KBM-7 (cell line): ENCODE measurements at places on chromosomes 6 and 20.

DNA sequence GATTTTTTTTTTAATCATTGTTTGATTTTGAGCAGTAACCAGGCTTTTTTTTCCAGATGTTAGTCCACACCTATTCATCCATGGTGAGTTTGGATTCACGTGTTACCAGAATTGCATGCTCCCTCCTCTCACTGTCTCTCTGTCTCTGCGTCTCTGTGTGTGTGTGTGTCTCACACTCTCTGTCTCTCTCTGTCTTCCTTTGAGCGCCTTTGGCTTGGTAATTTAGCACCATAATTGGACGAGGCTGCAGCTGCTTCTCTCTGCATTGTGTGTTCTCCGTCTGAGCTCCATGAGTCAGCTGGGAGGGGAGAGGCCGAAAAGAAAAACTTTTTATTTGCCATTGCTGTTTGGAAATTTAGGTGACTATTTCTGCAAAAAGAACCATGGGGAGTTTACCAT lies 3.4 kb downstream of the TFAP2B start:
- no peak for DNase-seq

DNA sequence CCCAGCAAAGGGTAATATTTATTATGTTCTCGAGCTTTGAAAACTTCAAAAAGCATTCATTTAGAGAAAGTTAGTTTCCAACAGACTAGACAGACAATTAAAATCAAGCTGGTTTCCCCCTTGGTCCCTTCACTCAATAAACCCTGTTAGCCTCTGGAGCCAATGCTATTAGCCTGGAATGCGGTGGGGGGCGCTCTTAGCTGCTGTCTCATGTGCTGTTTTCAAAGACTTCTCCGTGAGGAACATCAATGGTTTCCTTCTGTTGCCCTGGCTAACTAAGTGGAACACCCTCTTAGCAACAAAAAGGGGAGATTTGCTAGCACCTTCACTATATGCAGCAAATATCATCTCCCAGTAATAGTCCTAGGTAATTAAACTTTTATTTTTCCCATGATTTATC lies 86.4 kb downstream of the LY86 start:
- DNase-seq: no peak

DNA sequence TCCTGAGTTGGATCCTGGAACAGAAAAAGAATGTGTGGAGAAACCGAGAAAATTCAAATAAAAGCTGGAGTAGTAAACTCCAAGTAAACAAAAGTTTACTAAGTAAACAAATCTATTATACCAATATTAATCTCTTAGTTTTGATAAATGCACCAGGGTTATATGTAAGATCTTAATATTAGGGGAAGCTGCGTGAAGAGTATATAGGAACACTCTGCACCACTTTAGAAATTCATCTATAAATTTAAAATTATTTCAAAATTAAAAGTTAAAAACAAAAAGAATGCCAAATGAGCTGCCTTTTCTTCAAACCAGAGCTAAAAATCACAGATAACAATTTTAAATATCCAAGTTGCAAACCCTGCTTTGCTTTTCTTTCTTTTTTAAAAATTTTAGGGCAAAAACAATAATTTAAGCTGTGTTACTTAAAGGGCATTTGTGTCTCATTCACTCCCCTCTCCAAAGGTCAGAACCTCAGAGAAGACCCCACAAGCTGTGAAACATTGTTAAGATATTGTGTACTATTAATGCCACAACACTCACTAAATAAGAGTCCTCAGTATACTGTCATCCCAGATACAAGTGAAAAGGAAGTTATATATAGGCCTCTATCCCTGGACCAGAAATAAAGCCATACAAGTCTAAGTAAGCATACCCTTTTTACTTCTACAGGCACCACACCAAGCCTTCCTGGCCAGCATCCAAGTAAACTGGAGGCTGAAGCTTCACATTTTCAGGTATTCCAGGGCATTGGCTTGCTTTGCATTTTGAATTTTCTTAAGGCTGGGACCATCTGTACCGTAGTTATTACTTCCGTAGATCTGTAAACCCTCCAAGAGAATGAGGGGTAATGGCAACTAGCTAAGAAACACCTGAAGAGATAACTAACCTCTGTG lies 7.0 kb downstream of the DNAAF9 start:
- no peak for DNase-seq

DNA sequence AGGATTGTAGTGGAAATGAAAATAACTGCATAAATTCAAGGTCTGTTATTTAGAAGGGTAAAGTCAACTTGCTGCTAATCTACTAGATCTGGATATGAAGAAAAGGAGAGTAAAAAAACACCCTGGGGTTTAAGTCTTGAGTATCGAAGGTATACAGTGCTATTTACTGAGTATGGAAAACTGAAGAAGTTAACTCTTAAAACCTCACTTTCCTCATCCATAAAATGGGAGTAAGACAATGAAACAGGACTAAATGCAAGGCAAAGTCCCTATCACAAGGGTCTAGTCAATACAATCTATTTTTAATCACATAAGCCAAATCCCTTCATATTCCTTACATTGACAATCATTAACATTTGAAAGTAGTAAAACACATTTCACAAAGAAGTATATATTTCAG lies 2.2 kb downstream of the FBXO5 start:
- DNase-seq: no peak

- DNase-seq: no peak
Measured at GRCh38 chr20:51158226-51158625, 135.3 kb upstream of the KCNG1 start.

DNA sequence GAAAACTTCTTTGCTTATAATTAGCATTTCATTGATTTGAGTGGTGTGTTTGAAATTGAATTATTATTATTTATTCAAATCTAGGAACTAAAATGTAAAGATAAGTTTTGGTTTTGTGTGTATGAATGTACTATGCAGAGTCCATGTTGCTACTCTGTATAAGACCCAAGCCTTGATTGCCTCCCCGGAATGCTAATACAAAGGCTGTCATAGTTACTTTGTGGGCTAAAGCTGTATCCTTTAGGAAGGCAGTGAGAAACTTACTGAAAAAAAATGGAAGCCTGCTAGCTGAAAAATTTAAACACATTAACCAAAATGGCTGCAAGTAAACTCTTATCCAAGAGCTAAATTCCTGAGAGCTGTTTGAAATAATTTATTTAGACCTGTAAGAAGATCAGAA lies 213.3 kb downstream of the ZFAND3 start:
- no peak for DNase-seq

DNA sequence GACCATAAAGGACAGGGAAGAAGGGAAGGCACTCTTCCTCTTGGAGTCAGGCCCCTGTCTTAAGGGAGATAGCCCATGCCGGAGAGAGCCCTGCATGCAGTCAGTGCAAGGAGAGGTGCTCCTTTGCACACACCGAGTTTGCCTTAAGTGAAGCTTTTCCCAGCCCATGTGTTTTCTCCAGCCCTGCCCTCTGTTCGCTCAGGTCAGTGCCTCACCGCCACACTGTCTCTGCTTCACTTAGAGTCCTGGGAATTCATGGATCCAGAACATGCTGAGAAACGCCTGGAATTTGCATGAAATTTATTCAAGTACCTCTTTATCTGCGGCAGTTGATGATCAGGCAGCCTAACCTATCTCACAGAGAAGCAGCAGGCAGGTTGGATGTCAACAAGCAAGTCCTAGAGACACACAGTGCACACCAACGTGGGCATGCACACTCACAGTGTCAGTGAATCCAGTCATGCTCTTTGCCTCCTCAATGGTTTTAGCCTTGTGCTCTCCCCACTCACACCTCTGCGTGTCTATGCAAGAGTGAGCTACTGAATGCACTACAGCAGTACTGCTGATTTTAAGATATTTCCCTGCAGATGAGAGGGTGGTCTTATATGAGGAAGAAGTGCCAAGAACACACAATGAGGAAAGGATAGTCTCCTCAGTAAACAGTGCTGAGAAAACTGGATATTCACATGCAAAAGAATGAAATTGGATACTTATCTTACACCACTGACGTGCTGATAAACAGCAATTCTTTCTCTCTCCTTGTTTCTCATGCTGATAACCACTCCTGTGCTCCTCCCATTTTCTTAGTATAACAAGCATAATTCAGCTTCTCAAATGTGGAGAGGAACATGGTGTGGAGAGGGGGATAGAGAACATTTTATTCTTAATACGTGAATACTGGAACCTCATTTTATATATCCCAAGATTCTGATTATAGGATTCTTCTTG lies 295.1 kb upstream of the CDYL start:
- DNase-seq: no peak

DNA sequence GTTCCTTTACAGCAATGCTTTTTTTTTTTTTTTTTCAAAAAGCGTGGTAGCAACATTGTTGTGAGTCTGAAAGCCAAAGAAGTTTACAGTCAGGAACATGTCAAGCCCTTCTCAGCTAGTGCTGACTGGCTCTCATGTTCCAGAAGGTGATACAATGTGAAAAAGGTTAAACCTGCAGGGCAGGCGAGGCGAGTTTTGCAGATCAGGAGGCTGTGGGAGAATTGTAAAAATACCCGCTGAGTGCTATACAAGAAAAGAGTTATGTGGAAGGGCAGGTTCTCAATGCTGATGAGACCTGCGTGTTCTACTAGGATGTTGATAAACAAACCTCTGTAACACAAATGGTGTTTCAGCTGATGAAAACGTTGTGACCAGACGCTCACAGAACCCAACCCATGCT lies 30.9 kb upstream of the RPP40 start:
- DNase-seq: no peak

GRCh38 chr6:14108571-14109410 lies 8.8 kb upstream of the CD83 start:
- DNase-seq: peak; percentile 92

- DNase-seq: no peak
Measured at GRCh38 chr20:63097336-63097831, 90.6 kb upstream of the BHLHE23 start.

GRCh38 chr6:36997811-36998722 lies 7.4 kb upstream of the FGD2 start:
- no peak for DNase-seq

DNA sequence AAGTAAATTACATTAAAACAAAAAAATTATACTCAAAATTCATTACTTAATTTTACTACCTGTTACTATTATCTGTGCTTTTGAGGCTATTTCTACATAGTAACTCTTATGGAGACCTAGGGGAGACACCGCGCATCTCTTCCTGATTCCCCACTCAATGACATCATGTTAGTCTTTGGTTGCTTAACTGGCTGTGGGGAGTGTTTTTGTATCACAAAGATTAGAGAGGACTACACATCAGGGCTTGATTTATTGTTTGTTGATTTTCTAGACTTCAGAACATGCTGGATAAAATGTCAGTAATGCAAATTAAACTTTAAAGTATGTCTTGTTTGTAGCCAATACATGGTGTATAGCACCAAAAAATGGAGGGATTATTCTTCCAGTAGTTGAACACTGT lies 26.0 kb downstream of the SLC2A10 start:
- no peak for DNase-seq

DNA sequence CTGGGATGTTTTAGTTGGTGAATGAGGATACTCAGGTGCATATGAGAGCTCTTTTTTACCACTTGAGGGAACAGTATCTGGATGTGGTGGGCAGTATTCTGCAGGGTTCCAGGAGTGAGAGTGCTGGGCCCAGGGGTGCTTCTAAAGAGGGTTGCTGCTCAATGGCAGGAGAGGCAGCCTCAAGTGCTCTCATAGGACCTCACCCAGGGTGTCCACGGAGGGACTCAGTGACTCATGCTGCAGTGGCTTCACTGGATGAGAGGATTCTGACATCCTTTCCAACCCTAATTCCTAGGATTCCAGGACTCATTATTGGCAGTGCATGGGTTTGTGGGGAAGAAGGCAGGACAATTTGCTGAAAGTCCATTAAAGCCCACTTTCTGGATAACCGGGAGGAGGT lies 176.6 kb upstream of the FERMT1 start:
- DNase-seq: no peak
